ENCODE measurements at places on chromosomes 4 and X.

- no peak for DNase-seq
Measured at GRCh38 chrX:153857348-153857903, 27.1 kb upstream of the PDZD4 start.

- DNase-seq = no peak
Measured at GRCh38 chr4:112859456-112860184, 189.8 kb upstream of the ANK2 start.

- no peak for DNase-seq
Measured at GRCh38 chr4:72777436-72777835, 208.4 kb upstream of the ADAMTS3 start.

DNA sequence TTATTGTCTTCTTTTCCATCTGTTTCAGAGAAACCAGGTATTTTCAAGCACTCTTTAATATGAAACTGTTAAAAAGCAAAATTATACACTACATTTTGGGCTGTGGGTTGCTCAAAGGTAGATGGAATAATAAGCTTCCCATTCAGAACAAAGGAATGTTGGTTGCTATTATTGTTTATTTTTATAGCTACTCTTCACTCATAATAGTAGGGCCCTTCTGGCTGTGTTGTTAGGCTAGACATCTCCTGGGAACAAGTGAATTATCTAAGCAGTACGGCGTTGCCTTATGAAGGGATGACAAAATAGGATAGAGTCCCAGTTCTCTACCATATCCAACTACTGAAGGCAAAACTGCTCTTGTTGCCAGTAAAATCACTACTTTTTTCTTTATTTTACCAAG is 34.2 kb downstream of the TENM3 start:
- no peak for DNase-seq

DNA sequence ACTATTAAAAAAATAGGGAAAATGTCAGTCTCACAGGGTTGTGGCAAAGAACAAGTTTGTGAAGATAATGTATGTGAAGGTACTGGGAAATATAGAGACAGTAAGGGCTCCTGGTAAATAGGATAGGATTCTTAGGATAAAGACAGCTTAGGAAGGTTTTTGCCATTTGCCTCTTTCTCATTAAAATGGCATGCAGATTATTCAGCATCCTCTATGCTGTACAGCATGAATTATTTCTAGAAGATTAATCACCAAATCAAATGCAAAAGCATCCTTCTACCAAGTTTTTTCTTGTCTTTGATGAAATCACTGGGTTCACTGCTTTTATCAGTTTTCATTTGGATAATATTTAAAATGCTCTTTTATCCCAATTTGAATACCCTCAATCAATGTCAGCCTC is 142.8 kb downstream of the NDST3 start:
- DNase-seq = no peak

DNA sequence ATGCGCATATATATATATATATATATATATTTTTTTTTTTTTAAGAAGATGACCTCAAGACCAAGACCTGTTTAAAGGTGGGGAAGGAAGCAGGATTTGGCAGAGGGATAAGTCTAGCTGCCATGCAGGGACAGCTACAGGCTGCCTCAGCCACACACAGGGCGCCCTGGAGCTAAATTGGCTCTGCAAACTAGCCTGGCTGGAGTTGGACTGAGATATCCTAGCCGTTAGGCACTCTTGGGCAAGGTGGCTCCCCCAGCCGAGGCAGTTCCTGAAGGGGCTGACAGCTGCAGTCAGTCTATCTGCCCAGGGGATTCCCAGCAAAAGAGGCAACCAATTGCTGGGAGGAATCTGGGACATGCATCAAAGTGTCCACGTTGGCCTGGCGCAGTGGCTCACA is 21.9 kb downstream of the TRIML1 start:
- no peak for DNase-seq

DNA sequence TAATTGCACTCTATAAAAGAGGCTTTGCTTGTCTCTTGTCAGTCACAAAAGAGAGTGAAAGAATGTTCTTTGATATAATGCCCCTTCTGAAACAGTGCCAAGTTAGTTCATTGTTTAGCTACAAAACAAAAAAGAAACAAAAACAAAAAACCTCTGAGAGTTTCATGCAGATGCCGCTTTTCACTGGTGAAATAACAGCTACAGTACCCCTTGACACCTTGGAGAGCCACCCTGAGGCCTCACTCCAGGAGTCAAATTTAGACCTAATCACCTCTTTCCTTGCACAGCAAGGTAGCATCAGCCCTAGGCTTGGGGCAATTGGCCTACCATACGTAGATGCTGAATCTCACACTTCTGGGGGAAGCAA is 185.2 kb downstream of the UNC5C start:
- no peak for DNase-seq

DNA sequence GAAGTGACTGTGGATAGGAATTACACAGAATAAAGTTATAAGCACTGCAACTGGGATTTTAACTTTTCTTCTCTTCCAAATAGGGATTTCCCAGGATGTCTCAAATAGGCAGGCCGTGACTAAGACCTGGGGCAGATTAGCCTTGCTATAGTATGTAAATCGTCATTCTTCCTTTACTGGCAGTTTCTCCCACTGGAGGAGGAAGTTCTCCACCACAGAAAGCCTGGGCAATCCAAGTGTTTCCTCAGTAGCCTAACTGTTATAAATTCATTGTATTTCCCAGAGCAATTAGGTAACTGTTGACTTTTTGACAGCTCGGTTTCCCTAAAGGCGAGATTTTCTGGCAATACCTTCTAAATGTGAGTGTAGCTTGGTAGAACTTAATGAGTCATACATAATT is at the start of gene TNIP3:
TNIP3 (minus strand) TSS at position 31 of the 400 bp plus-strand sequence. CDS start 196 bp downstream, outside the sequence.
- DNase-seq = no peak

DNA sequence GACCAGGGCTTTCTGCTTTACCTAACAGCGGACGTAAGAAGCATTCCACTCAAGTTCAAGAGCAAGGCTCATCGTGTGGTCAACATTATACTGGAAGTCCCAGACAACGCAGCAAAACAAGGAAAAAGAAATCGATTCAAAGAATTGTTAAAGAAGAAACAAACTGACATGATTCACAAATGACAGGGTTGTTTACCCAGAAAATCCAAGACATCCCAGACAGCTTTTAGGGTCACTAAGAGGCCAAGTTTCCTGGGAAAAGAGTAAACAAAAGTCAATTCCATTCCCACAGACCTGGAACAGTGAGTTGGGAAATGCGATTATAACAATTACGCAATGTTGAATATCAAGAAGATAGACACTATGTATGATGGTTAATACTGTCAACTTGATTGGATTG is 21.5 kb upstream of the HTRA3 start:
- no peak for DNase-seq
